ENCODE measurements at places on chromosomes 2 and 18. TPM values are rescaled to one million over a fixed set of nuclear protein-coding genes. Genes with fewer than 3 reads are reported as not detected.

EXOC6B gene
- total RNA-seq = 28.0 TPM

DNA sequence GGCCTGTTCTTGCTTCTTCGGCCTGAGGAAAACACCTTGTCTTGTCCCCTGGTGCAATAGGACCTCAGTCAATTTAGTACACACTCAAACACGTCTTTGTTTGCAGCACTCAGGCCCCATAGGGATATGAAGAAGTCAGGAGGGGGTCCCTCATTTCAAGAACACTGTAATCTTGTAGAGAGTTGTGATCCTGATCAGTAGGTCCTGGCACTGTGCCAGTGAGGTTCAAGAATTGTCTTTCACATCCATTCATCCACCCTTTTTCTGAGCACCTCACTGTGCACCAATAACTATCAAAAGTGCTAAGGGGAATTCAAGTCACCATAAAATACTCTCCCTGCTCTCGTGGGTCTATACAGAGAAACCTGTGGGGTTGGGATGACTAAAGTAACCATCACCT lies 131.4 kb upstream of the LHCGR start:
- DNase-seq = no peak

ING5 gene
- total RNA-seq = 30.2 TPM

- no peak for DNase-seq
Measured at GRCh38 chr2:109185821-109186570, 57.0 kb downstream of the SH3RF3 start.

IHH gene
- 0.07 TPM for total RNA-seq

DNA sequence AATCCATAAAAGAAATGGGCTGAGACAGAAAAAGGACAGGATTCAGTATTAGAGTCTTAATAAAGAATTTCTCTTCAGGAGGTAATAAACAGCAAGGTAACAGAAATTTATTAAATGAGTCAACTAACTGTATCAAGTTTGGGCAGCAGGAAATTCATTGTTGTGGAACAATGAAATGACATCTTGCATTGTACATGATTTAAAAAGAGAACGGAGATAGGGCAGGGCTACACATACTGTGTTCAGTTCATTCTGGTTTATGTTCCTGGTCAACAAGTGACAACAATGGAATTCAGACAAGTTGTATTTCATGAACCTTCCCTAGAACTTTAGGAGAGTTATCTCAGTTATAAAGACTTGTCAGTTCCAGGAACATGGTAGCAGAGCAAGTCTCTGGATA lies 961.3 kb downstream of the SOCS6 start:
- DNase-seq = no peak

DNA sequence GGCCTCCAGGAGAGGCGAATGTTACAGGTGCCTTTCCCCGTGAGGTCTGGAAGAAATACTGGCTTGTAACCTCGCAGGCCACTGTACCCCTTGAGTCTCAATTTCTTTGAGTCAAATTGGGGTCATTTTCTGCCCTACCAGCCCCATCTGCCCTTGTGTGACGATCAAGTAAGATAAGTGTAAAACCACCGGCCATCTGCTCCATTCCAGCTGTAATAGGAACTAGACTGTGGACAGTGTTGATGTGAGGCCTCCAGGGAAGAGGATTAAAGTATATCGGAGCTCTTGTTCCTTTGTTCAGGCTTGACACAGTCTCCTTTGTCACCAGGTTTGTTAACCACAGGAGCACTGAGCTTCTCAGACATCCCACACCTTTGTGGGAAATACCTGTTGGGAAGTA lies 65.6 kb downstream of the MRPS9 start:
- DNase-seq = no peak

RAB11FIP5 gene
- 36.9 TPM for total RNA-seq

- no peak for DNase-seq
Measured at GRCh38 chr18:5444847-5445246, 99.0 kb downstream of the EPB41L3 start.

DNA sequence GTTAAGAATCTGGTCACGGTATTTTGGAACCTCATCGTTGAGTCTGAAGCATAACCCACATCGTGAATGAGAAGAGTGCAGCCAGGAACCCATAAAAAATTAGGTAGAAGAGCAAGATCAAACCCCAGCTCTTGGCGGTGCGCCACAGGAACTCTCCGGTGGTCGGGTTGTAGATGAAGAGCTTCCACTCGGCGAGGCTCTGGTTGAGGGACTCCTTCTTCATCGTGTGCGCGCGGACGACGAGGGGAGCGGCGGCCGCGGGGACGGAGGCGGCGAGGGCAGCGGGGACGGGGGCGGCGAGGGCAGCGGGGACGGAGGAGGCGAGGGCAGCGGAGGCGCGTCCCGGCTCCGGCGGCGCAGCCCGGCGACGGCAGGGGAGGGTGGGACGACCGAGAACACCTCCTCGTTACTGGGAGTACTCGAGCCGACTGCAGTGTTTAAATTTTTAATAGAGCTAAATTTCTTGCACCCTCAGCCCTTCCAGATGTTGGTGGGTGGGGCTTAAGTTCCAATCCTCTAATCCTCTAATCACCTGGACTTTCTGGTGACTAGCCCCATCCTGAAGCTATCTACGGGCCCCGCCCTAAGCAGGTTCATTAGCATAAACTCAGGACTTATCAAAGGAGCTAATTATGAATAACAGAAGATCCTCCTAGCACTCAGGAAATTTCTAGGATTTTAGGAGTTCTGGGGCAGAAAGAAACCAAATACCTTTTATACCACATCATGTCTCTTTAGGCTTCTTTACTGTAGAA lies 20.4 kb upstream of the PAPOLG start:
- DNase-seq = no peak

ANKRD23 gene
- total RNA-seq = 8.2 TPM
